ENCODE measurements at places on chromosomes 1 and 21.

GRCh38 chr1:65825741-65826140, 33.0 kb downstream of the PDE4B start:
- H3K4me1 ChIP-seq: no peaks in the 10 kb centered on the region
- no peaks in the 10 kb centered on the region for H3K27me3 ChIP-seq
- no peaks in the 10 kb centered on the region for H3K36me3 ChIP-seq

DNA sequence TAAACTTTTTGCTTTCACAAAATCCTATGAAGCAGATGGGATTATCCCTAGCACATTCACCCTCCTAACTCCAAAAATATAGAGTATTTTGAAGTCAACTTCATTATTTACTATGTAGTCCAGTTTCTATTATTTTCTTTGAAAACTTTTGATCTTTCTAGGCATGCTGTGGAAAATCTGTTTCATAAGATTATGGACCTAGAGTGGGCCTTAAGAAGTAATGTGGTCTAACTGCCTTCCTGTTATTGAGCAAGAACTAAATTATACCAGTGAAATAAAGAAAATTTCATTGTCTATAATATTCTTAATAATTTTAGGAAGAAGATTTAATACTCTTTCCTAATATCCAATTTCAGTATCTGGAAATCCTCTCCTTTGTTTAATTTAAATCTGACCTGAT, 58.1 kb downstream of the PRKACB start:
- no peak overlapping the region for H3K27ac ChIP-seq
- H3K4me3 ChIP-seq: no peak overlapping the region
- no peaks in the 10 kb centered on the region for H3K4me1 ChIP-seq
- H3K27me3 ChIP-seq: no peaks in the 10 kb centered on the region
- peaks cover 53% of the 10 kb centered on the region for H3K36me3 ChIP-seq
- no peak for DNase-seq

GRCh38 chr1:32592943-32593342, 53.7 kb downstream of the ZBTB8A start:
- no peaks in the 10 kb centered on the region for H3K4me1 ChIP-seq
- no peak overlapping the region for H3K27ac ChIP-seq
- H3K27me3 ChIP-seq: no peaks in the 10 kb centered on the region
- H3K36me3 ChIP-seq: no peaks in the 10 kb centered on the region
- H3K4me3 ChIP-seq: no peak overlapping the region

- peaks cover 17% of the 10 kb centered on the region for H3K27me3 ChIP-seq
- H3K27ac ChIP-seq: no peak overlapping the region
- no peaks in the 10 kb centered on the region for H3K4me1 ChIP-seq
- no peaks in the 10 kb centered on the region for H3K36me3 ChIP-seq
- no peak for DNase-seq
- no peak overlapping the region for H3K4me3 ChIP-seq
Measured at GRCh38 chr1:56584910-56585528, 5.7 kb upstream of the PLPP3 start.

DNA sequence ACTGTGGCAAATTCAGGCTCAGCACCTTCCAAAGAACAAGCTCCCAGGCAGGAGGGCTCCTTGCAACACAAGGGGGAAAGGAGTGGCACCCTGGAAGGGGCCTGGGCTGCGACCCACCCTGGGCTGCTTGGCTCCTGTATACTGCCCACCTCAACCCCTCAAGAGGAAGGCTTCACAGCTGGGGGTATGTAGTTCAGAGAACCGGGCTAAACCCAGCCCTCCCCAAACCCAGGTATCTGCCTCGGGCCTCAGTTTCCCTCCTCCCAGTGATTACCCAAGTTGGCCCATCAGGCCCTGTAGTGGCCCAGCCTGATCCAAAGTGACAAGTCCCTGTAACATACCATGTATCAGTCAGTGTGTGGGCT, 7.5 kb downstream of the TENT5B start:
- peaks cover 5% of the 10 kb centered on the region for H3K27me3 ChIP-seq
- H3K4me1 ChIP-seq: no peaks in the 10 kb centered on the region

GRCh38 chr1:47545912-47546483, 108.2 kb downstream of the FOXD2 start:
- no peaks in the 10 kb centered on the region for H3K36me3 ChIP-seq
- no peaks in the 10 kb centered on the region for H3K4me1 ChIP-seq
- H3K27ac ChIP-seq: no peak overlapping the region

GRCh38 chr1:186164773-186165172, 210.3 kb downstream of the TPR start:
- no peaks in the 10 kb centered on the region for H3K36me3 ChIP-seq
- no peaks in the 10 kb centered on the region for H3K4me1 ChIP-seq
- no peaks in the 10 kb centered on the region for H3K27me3 ChIP-seq
- no peak overlapping the region for H3K27ac ChIP-seq
- no peak for DNase-seq

DNA sequence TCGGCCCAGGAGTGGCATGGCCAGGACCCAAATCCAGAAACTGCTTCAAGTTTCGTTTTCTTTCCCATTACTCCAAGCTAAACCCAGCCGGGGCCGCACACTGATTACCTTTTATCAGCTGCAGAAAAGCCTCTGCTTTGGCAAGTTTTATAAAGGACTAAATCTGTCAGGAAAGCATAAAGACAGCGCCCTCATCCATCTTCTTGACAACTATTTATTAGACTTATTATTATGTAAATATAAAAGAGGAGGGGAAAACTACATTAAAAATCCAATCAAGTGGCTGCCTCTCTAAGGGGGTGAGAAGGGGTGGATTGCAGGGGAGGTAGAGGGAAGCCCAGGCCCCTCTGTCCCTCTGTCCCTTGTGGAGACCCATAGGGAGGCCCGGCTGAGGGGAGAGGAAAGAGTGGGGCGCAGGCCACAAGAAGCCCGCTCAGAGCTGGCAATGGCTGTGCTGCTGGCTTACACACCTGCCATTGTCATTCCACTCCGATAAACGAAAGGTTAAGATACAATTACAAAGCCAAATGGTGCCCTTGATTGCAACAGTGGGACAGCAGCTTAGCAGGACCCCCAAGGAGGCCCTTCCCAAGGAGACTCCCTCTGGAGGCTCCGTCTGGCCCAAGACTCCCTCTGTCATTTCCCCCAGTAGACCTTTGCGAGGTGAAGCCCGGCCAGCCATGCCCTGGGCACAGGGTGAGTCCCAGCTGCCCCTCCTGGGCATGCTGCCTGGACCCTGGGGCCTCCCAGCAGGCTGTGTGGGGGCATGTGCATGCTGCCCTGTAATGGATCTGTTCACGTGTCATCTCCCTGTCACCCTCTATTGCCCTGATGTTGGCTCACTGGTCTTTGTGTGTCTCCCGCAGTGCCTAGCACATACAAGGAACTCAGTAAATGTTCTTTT, 45.4 kb downstream of the KCND3 start:
- H3K36me3 ChIP-seq: no peaks in the 10 kb centered on the region
- no peak overlapping the region for H3K27ac ChIP-seq
- H3K27me3 ChIP-seq: peaks cover 3% of the 10 kb centered on the region
- no peak overlapping the region for H3K4me3 ChIP-seq

DNA sequence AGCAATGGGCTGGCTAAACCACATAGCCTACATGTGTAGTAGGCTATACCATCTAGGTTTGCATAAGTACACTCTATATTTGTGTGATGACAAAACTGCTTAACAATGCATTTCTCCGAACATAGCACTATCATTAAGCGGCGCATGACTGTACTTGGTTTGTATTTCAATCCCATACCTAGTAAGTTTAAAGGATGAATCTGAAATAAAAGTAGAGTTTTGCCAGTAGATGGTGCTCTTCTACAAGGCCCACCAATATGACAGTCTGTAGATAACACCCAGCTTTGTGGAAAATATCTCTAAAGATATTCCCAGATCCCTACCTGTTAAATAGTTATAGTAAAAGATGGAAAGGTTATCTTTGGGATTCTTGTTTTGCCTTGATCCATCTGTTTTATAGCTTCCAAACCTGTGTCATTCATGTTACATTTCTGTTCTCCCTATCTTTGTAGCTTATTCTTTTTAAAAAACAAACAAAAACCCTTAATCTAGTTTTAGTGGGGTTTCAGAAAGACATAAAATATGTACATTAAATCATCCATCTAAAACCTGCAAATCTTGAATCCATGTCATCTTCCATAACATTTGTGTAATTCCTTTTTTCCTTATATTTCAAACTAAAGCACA, 33.9 kb upstream of the ASPM start:
- H3K4me3 ChIP-seq: no peak overlapping the region
- no peaks in the 10 kb centered on the region for H3K27me3 ChIP-seq
- no peak overlapping the region for H3K27ac ChIP-seq
- DNase-seq: peak; percentile 56

GRCh38 chr1:150066838-150067183, 765 bp upstream of the VPS45 start:
- peak overlapping the region; percentile 31 for H3K27ac ChIP-seq
- no peaks in the 10 kb centered on the region for H3K36me3 ChIP-seq
- H3K4me3 ChIP-seq: peak overlapping the region; percentile 79
- DNase-seq: peak; percentile 22
- H3K4me1 ChIP-seq: peaks cover 6% of the 10 kb centered on the region

DNA sequence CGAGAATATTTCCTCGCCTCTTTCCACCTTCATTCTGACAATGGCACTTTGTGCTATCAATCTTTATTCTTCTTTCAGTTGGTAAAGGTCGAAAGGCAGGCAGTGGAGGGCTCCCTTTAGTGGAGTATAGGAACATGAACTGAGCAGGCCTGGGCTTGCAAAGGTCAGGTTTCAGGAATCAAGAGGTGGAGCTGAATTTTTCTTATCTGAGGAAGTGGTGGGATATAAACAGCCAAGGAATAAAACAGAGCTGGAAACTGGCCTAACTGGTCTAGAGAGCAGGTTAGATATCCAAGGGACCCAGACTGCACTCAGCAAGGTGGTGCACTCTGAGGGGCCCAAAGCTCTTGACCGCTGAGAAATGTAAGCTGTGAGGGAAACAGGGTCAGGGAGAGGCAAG, 99.1 kb downstream of the PLA2G4A start:
- no peak overlapping the region for H3K4me3 ChIP-seq
- H3K4me1 ChIP-seq: no peaks in the 10 kb centered on the region
- H3K27me3 ChIP-seq: no peaks in the 10 kb centered on the region
- DNase-seq: no peak
- H3K27ac ChIP-seq: no peak overlapping the region

GRCh38 chr21:45227735-45228134, 60.0 kb downstream of the POFUT2 start:
- peaks cover 2% of the 10 kb centered on the region for H3K36me3 ChIP-seq
- no peak for DNase-seq
- H3K27me3 ChIP-seq: no peaks in the 10 kb centered on the region
- H3K27ac ChIP-seq: no peak overlapping the region
- H3K4me1 ChIP-seq: peaks cover 53% of the 10 kb centered on the region
- no peak overlapping the region for H3K4me3 ChIP-seq

DNA sequence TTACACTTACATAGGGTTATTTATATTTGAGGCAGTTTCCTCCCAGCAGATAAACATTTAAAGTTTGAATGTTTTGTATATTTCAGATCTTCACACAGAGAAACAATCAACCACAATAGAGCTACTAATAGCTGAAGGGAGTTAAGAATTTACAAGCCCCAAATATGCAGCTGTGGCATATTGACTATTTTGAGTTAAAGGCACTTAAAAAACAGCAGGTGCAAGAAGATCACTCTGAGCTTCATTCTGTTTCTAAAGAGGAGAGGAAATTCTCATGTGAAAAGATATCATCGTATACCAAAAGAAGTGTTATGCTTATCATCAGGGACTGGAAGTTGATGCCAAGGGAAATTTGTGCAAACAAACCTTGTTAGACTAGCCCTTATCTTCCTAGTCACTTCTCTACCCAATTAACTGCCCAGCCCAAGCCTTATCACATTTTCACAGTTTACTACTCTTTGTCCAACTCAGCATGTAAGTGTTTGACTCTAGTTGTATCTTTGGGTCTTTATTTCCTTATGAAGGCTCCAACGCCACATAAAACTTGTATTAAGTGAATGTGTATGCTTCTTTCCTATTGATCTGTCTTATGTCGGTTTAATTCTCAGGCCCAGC, 66.3 kb upstream of the COG2 start:
- H3K27ac ChIP-seq: no peak overlapping the region
- no peaks in the 10 kb centered on the region for H3K36me3 ChIP-seq

DNA sequence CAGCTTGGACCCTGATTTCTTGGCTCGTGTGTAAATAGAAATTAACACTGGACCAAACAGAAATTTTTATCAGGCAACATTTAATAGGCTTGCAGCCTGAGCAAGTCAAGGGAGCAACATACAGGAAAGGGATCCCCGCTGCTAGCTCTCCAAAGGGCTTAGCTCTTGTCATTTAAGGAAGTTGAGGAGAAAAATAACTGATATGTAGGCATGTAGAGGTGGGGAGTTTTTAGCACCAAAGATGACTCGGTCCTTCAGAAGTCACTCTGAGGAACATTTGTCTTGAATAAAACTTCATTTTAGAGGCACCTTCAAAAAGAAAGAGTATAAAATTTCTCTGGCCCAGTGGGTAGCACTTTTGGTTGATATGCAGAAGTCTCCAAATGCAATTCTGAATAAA, 27.1 kb downstream of the GBP2 start:
- no peak overlapping the region for H3K4me3 ChIP-seq
- H3K27ac ChIP-seq: no peak overlapping the region
- no peaks in the 10 kb centered on the region for H3K27me3 ChIP-seq
- no peak for DNase-seq

DNA sequence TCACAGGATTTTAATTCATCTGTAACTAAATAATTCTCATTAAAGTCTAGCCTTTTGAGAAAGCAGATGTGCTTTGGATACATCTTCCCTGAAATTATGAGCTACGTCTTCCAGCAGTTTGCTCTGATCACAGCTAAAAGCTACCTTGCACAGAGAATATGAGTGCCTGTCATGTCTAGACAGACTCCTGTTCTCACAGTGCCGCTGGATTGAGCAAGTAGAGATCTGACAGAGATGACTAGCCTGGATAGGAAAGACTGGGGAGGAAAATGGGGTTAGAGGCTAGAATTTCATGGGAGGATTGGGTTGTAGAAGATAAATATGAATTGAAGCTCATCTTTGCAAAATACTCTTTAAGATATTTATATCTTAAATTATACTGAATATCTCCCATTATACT, 24.1 kb downstream of the CEPT1 start:
- peaks cover 56% of the 10 kb centered on the region for H3K36me3 ChIP-seq
- no peak overlapping the region for H3K27ac ChIP-seq
- H3K27me3 ChIP-seq: no peaks in the 10 kb centered on the region
- H3K4me1 ChIP-seq: no peaks in the 10 kb centered on the region
- no peak overlapping the region for H3K4me3 ChIP-seq
- DNase-seq: no peak

GRCh38 chr21:37370152-37371040, 3.8 kb downstream of the DYRK1A start:
- H3K36me3 ChIP-seq: no peaks in the 10 kb centered on the region
- H3K27ac ChIP-seq: no peak overlapping the region
- H3K4me1 ChIP-seq: peaks cover 34% of the 10 kb centered on the region
- H3K4me3 ChIP-seq: peak overlapping the region; percentile 83
- DNase-seq: no peak

- H3K27me3 ChIP-seq: no peaks in the 10 kb centered on the region
- peaks cover 71% of the 10 kb centered on the region for H3K4me1 ChIP-seq
- peak overlapping the region; percentile 41 for H3K4me3 ChIP-seq
- DNase-seq: peak; percentile 33
- H3K36me3 ChIP-seq: no peaks in the 10 kb centered on the region
Measured at GRCh38 chr1:89757532-89757931, 63.3 kb upstream of the LRRC8D start.
